ENCODE measurements at places on chromosomes 2 and 18.

GRCh38 chr2:71799013-71799575, 345.7 kb downstream of the DYSF start:
- DNase-seq: peak; percentile 51

DNA sequence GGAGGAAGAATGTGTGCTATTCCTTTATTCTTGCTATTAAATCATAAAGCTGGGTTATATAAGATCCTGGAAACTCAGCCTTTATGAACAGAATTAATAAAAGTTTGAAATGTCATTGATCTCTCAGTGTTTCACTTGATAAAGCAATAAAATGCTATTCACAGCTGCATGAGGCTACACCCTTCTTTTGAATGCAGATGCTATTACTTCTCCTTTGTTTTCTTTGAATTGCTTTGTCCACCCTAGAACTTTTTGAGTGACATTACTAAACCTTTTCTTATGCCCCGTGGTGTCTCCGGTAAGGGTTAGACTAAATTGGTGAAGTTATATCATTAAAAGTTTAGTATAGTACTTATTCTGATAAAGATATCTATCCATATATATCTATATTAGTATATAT, 18.9 kb downstream of the SERPINB5 start:
- no peak for DNase-seq

GRCh38 chr2:67854103-67854743, 208.6 kb downstream of the C1D start:
- no peak for DNase-seq

- DNase-seq: no peak
Measured at GRCh38 chr2:100623033-100623715, 60.4 kb downstream of the PDCL3 start.

DNA sequence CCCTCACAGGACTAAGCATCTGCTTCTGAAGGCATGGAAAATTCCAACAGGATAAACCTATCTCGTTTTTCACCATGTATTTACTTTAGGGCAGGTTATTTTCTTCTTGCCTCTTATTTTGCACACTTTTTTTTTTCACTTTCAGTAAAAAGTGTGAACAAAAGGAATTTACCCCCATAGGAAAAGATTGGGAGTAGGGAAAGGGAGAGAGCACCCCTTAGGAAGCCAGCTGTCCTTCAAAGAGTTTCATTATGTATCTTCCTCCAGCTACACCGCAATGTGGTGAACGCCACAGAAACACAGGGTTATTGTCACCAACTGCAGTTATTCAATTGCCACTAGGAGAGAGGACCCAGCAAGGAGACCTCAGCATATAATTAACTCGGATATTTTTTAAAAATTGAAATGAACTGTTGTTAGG, 286.2 kb upstream of the VRK2 start:
- no peak for DNase-seq

DNA sequence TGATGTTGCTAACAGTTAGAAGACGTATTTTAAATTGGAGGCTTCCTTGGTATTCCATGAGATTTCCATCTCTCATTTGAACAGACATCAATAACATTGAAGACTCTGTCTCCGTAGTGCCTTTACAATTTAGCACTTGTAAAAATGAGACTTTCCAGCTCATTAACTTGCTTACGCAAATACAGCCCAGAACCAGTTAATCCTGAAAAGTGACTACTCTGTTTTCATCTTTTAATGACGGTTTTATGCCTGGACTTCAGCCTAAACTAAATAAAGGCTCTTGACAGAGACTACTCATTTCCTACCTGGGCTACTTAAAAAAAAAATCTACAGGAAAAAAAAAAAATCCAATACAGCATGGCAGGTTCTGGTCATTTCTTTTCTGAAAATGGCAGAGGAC, 148.6 kb downstream of the LRATD1 start:
- no peak for DNase-seq

GRCh38 chr2:68414452-68414851, 49.4 kb downstream of the PLEK start:
- no peak for DNase-seq

GRCh38 chr2:235542733-235543127, 48.9 kb downstream of the AGAP1 start:
- DNase-seq: no peak

- no peak for DNase-seq
Measured at GRCh38 chr2:165573534-165574461, 104.3 kb downstream of the CSRNP3 start.

- no peak for DNase-seq
Measured at GRCh38 chr2:15560140-15560987, 770 bp downstream of the NBAS start.

DNA sequence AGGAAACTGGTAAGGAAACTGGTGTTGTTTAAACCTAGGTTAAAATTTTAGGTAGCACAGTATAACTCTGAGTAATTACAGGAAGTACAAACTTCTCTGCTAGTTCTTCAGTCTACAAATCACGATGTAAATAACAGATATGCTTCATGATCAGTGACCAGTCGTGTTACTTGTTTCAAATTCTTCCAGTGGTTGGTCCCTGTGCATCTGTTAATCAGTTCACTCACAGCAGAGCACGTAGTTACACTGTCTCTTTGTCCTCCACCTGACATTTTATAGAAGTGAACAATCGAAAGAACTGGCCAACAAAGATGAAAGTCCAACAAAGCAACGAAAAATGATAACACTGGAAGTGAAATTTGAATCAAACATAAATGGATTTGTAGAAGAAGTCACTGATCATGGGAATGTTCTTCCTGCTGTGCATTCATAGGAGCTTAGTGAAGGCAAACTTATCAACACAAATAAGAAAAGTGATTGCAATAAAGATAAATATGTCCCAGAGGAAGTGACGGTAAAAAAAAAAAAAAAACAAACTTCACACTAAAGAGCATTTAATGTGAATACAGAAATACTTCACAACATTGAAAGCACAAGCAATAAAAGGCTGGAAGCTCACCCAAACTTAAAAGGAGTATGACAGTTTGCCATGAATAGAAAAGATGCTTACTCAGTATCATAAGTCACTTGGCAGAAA, 7.0 kb downstream of the EIF2AK2 start:
- DNase-seq: no peak

GRCh38 chr18:26267357-26267930, 41.2 kb downstream of the TAF4B start:
- no peak for DNase-seq

- no peak for DNase-seq
Measured at GRCh38 chr2:130231656-130232055, 33.4 kb upstream of the TUBA3E start.

DNA sequence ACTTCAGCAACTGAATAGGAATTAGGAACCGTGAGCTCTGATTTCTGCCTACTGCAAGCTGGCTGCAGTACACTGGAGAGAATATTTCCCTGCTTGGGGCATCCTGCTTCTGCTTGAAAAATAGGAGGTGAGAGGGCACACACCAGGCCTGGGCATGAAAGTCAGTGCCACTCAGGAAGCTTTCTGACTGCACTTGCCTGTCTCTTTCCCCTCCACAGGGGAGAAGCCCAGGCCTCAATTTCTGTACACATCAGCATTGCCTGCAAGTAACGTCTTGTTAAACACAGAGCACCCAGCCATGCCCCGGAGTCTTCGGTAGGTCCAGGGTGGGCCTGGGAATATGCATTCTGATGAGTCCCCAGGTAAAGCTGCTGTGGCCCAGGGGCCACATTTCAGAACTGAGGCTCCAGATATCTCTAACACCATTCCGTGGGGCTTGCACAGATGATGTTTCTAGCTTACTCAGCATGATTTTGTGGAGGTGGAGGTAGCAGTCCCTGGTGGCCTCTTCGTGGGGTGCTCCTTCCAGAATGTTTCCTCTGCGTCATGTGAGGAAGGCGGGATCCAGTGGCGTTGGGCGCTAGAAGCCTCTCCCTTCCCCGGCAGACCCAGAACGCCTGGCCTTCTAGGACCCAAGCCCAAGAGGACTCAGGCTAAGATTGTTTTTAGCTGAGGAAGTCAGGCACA, 114.1 kb downstream of the ZBTB7C start:
- DNase-seq: no peak

DNA sequence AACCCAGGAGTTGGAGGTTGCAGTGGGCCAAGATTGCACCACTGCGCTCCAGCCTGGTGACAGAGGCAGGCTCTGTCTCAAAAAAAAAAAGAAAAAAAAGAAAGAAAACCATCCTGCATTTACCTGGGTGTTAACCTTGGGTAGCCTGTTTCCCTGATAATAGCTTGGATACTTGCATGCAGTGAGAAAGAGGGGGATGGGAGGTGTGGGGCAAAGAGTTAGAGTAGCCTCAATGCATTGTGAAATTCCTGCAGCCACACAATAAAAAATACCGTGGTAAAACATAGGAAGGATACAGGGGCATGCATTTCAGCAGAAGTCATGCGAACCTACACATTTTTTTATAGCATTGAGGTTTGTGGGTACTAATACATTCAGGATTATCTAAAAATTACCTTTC, 76.6 kb upstream of the ZNF516 start:
- no peak for DNase-seq

DNA sequence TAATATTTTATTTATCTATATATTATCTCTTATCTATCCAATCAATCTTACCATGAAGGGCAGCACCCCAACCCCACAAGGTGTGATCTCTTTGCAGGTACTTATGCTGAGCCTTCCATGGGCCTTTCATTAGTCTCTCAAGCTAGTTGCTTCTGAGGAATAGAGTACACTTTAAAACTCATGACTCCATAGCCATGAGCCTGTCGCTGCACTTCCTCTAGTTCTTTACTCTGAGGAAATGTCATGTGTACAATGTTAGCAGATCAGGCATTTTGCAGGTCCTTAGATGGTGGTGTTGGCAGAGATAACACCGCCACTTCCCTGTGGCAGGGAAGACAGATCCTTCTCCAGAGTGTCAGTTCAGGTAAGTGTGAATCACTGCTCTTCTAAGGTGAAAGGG, 29.5 kb upstream of the STAT4 start:
- no peak for DNase-seq

- DNase-seq: no peak
Measured at GRCh38 chr18:824179-824578, 12.1 kb upstream of the YES1 start.

DNA sequence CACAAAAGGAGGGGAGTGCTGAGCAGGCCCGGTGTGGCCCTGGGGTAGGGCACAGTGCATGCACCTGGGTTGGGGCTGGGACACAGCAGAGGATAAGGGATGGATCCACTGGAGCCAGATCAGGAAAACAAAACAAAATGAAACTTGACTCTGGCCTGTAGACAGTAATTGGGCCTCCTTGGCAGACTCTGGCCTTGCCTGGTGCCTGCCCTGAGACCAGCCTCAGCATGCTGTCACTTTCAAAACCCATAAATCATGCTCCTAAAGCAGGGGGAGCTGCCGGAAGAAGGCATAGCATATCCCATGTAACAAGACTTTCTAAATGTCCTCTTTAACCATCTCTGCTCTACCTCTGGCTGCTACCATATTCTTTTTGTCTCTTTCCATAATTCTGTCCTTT, 61.1 kb upstream of the IGFBP5 start:
- DNase-seq: no peak

DNA sequence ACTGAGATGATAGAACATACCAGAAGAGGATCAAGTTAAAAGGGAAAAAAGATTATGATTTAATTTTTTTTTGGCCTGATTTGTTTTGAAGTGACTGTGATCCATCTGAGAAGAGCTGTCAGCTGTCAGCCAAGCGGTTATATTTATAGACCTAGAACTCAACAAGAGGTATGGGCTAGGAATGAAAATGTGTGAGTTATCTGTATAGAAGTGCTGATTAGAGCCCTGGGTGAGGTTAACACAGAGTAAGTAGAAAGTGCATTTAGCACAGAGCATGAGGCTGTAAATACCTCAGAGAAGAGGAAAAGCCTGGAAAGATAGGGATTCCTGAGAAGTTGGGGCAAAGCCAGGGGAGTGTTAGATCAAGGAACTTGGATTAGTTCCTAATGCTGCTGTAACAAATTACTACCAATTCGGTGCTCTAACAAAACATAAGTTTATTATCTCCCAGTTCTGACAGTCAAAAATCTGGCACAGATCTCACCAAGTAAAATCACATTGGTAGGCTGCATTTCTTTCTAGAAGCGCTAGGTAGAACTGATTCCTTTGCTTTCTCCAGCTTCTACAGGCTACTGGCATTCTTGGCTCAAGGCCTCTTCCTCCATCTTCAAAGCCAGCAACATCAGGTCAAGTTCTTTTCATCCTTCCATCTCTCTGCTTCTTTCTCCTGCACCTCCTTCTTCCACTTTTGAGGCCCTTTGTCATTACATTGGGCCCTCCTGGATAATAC, 197.4 kb upstream of the SPHKAP start:
- no peak for DNase-seq

DNA sequence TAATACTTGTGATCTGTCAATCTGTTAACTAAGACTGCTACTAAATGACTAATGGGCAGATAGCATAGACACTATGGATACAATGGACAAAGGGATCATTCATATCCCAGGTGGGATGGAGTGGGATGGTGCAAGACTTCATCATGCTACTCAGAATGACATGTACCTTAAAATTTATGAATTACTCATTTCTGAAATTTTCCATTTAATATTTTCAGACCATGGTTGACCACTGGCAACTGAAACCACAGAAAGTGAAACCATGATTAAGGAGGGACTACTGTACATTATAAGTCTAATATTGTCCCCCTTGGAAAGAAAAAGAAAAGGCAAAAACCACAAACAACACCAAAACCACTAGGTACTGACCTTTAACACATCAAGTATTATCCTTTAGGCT, 247.0 kb upstream of the SYT4 start:
- no peak for DNase-seq

- no peak for DNase-seq
Measured at GRCh38 chr2:85452237-85452636, 33.7 kb downstream of the SH2D6 start.

DNA sequence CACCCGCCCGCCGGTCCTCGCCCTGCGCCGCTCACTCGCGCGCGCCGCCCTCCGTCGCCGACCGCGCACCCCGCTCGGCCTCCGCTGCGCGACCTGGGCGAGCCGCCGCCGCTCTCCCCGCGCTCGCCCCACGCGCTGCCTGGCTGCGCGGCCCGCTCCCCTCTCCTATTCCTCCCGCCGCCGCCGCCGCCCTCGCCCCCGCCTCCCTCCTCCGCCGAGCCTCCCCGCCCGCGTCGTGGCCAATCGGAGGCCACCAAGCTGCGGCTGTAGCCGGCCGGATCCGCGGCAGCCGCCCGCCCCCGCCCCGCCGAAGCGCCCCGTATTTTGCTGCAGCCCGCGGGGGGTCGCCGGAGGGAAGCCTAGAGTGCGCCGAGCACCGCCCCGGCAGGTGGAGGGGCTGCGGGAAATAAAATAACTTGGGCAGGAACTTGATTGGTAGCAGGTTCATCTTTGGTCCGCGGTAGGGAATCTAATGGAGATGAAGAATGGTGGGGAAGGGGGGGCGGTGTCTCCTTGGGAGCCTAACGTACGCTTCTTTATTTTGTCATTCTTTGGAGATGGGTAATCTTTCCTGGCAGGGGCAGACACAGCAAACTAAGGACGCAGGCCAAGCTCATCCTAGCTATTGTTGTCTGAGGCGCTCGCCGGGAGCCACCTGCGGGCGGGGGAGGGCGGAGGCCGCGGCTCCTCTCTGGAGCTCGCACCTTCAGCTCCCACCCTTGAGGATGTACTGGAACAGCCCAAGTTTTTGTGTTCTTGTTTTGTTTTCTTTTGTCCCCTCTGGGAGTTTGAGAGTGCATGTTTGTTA, 1.1 kb upstream of the CDH2 start:
- DNase-seq: peak; percentile 72

GRCh38 chr2:207265869-207266268, 100.1 kb upstream of the KLF7 start:
- no peak for DNase-seq

- DNase-seq: no peak
Measured at GRCh38 chr2:80028584-80028983, 276.0 kb downstream of the LRRTM1 start.
